ENCODE measurements at places on chromosomes 5 and 9. TPM values are rescaled to one million over a fixed set of nuclear protein-coding genes. Genes with fewer than 3 reads are reported as not detected.

DNA sequence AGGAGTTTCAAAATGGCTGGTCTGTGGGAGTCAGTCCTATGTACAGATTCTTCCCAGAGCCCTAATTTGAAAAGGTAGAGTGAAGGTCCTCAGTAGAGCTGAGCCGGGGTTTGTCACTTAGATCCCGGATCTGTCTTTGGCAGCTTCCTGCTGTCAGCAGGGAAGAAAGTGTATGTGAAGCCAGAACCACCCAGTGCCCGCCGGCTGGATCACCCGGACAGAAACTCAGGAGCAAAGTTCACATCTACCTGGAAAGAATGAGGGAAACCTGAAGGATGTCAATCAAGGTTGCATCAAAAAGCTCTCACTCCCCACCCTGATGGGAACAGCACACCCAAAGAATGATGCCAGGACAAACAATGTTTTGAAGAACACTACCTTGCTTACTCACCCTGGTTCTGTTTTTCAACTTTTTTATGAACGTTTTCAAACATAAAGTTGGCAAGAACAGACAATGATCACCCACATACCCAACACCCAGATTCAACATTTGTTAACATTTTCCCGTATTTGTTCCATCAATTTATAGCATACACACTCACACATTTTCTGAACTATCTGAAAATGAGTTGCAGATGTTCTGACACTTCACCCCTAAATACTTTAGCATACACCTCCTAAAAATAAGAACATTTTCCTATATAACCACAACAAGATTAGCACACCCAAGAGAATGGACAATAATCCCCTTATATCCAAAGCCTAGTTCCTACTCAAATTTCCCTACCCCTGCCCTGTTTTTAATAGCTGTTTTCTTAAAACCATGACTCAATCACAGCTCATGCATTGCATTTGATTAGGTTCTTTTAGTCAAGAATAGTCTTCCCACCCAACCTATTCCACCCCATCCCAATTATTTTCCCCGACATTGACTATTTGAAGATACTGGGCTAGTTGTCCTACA is 133.9 kb downstream of the LHFPL2 start:
- no peak overlapping the region for H3K4me3 ChIP-seq
- no peak overlapping the region for H3K27ac ChIP-seq

Gene TTC39B
- total RNA-seq: 46.4 TPM

GRCh38 chr5:158195416-158196210 is 336.7 kb upstream of the CLINT1 start:
- H3K4me3 ChIP-seq: no peak overlapping the region
- no peaks in the 10 kb centered on the region for H3K27me3 ChIP-seq
- DNase-seq: no peak
- no peaks in the 10 kb centered on the region for H3K36me3 ChIP-seq
- H3K4me1 ChIP-seq: no peaks in the 10 kb centered on the region
- H3K27ac ChIP-seq: no peak overlapping the region

Gene REEP5
- 18.8 TPM for total RNA-seq

DNA sequence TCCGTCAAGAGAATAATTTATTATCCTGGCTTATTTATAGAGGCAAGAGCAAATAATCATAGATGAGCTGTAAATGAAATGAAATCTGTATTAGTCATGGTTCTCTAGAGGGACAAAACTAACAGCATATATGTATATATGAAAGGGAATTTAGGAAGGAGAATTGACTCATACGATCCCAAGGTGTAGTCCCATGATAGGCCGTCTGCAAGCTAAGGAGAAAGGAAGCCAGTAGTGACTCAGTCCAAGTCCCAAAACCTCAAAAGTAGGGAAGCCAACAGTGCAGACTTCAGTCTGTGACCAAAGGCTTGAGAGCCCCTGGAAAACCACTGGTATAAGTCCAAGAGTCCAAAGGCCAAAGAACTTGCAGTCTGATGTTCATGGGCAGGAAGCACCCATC is 515.9 kb upstream of the CYLC2 start:
- no peaks in the 10 kb centered on the region for H3K27me3 ChIP-seq
- no peak for DNase-seq
- no peak overlapping the region for H3K27ac ChIP-seq

Gene SEMA5A
- not detected for total RNA-seq

DNA sequence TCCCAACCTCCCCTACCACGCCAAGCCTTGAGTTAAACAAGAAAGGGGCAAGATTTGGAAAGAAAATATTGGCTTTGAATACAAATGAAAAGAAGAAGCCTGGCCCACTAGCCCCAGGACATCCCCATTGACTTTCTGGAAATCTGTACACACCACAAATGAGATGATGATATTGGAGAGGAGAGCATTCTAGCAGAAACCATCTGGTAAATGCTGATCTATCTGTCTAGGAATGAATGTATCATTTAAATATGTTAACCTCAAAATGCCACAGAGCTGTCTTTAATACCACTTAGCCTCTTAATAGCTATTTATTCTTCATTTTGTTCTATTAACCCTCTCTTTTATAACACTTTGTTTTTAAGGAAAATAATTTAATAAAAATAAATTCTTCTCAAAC is 270.2 kb upstream of the PDE4D start:
- no peak overlapping the region for H3K4me3 ChIP-seq
- H3K36me3 ChIP-seq: no peaks in the 10 kb centered on the region
- no peaks in the 10 kb centered on the region for H3K4me1 ChIP-seq
- no peaks in the 10 kb centered on the region for H3K27me3 ChIP-seq
- H3K27ac ChIP-seq: no peak overlapping the region
- no peak for DNase-seq

- no peak overlapping the region for H3K4me3 ChIP-seq
- no peak overlapping the region for H3K27ac ChIP-seq
- no peaks in the 10 kb centered on the region for H3K27me3 ChIP-seq
Measured at GRCh38 chr5:142670804-142671203, 15.1 kb downstream of the FGF1 start.

GRCh38 chr5:32170303-32171151 is 3.6 kb downstream of the GOLPH3 start:
- DNase-seq: no peak
- peaks cover 40% of the 10 kb centered on the region for H3K4me1 ChIP-seq
- no peak overlapping the region for H3K27ac ChIP-seq
- H3K36me3 ChIP-seq: peaks cover 45% of the 10 kb centered on the region
- H3K4me3 ChIP-seq: no peak overlapping the region
- H3K27me3 ChIP-seq: no peaks in the 10 kb centered on the region

DNA sequence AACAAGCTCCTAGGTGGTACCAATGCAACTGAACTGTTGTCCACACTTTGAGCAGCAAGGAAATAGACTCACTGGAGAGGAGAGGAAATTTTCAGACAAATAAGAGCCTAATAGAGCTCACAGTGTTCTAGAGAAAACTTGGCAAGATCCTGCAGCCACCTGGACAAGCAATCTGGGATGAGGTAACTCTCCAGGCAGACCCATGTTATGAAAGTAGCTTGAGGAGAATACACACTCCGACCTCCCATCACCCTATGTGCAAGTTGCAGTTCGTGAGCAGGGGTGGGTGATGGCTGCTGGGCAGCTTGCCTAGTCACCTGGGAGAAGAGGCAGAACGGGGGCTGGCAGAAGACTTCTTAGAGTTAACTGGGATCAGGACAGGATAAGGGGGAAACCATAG is 102.2 kb downstream of the KLF4 start:
- H3K4me3 ChIP-seq: no peak overlapping the region
- no peaks in the 10 kb centered on the region for H3K36me3 ChIP-seq
- no peak overlapping the region for H3K27ac ChIP-seq
- no peak for DNase-seq
- H3K27me3 ChIP-seq: peaks cover 10% of the 10 kb centered on the region
- H3K4me1 ChIP-seq: no peaks in the 10 kb centered on the region

- no peak for DNase-seq
- H3K27ac ChIP-seq: no peak overlapping the region
- H3K4me1 ChIP-seq: no peaks in the 10 kb centered on the region
- H3K36me3 ChIP-seq: peaks cover 4% of the 10 kb centered on the region
Measured at GRCh38 chr9:94921092-94921471, 194.6 kb downstream of the AOPEP start.

DNA sequence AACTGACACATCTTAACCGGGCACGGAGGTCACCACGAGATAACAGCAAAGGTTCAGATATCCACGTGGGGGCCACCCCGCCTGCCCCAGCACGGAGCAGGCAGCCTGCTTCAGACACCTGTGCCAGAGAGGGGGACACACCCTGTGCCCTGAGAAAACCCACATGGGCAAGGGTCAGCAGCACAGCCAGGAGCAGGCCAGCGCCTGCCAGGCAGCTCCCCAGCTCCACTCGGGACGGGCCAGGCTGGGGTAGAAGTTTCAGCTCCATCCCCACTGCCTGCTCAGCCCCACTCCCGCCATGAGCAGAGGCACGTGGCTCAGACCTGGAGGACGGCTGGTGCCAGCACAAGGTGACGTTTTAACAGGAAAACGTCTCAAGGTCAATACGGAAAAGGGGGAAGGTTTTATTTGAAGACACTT is 22.2 kb downstream of the SLC12A7 start:
- no peak overlapping the region for H3K4me3 ChIP-seq
- peaks cover 2% of the 10 kb centered on the region for H3K36me3 ChIP-seq
- DNase-seq: no peak

DNA sequence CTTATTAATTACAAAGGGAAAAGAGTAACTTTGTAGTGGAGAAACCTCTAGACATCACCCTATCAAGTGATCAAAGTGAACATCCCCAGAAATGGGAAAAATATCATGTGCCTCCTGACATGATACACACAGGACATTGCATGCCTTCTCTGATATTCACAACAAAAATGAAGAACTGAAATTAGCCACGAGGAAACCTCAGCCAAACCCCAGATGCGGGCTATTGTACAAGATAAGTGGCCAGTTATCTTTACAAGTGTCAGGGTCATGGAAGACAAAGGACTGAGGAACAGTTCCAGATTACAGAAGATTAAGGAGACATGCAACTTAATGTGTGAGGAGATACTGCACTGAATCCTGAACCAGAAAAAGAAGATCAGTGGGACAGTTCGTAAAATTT is 23.8 kb upstream of the NPM1 start:
- H3K36me3 ChIP-seq: no peaks in the 10 kb centered on the region
- DNase-seq: no peak
- H3K4me3 ChIP-seq: no peak overlapping the region
- no peak overlapping the region for H3K27ac ChIP-seq
- no peaks in the 10 kb centered on the region for H3K4me1 ChIP-seq

Gene TXNDC8
- total RNA-seq: not detected

- DNase-seq: no peak
- H3K27me3 ChIP-seq: no peaks in the 10 kb centered on the region
- H3K36me3 ChIP-seq: peaks cover 39% of the 10 kb centered on the region
- no peak overlapping the region for H3K4me3 ChIP-seq
- peaks cover 42% of the 10 kb centered on the region for H3K4me1 ChIP-seq
Measured at GRCh38 chr9:129981180-129981907, 61.6 kb downstream of the FNBP1 start.

- H3K4me1 ChIP-seq: no peaks in the 10 kb centered on the region
- peaks cover 26% of the 10 kb centered on the region for H3K27me3 ChIP-seq
- no peak overlapping the region for H3K27ac ChIP-seq
- H3K36me3 ChIP-seq: no peaks in the 10 kb centered on the region
- no peak for DNase-seq
- H3K4me3 ChIP-seq: no peak overlapping the region
Measured at GRCh38 chr5:159899067-159900049, 16.9 kb upstream of the ADRA1B start.

DNA sequence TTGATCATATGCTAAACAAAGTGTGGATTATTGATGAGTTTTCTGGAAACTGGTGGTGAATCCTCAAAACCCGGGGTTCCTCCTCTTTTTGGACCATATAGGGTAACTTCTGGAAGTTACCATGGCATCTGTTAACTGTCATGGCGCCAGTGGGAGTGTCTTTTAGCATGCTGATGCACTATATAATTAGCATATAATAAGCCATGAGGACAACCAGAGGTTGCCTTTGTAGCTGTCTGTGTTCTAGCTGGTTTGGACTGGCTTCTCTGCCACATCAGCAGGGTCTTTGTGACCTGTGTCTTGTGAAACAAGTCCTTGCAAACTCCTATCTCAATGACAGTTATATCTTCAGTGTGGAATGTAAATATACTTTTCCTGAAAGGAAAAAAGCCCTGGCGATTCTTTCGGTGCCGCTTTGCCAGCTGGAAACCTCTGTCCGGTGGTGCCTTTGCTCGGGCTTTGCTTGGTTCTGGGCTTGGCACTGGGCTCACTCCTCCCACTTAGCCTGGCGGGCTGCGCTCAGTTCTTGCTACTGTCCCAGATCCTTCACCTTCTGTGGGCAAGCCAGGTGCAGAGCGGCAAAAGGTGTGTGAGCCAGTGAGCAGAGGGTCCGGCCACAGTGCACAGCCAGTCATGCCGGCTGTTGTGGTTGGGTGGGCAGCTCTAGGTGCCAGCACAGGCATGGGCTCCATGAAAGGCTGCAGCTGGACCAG is 20.4 kb downstream of the NXNL2 start:
- no peak for DNase-seq
- no peak overlapping the region for H3K4me3 ChIP-seq
- no peak overlapping the region for H3K27ac ChIP-seq
- no peaks in the 10 kb centered on the region for H3K36me3 ChIP-seq

DNA sequence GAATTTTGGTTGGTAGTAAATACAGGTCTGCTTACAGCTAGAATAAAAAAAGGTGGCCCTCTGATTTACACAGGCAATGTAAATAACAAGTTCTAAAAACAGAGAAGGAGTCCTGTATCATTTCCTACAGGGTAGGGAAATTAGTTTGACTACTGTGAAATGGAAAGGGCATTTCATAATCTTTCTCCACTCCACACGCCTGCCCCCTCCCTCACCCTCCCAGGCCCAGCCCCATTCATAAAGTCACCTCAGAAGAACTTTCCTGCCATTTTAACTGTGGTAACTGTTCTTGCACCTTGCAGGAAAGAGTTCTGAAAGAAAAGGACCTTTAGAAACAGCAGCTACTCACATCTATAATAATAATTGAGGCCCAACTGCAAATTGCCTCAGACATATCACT is 69.7 kb downstream of the MEF2C start:
- peaks cover 14% of the 10 kb centered on the region for H3K27me3 ChIP-seq
- H3K4me3 ChIP-seq: no peak overlapping the region
- H3K27ac ChIP-seq: no peak overlapping the region
- no peaks in the 10 kb centered on the region for H3K36me3 ChIP-seq
- H3K4me1 ChIP-seq: no peaks in the 10 kb centered on the region
- DNase-seq: no peak
